A549 treated with Hydrocortisone at 1 μM for 4 hours (cell line): ENCODE measurements at places on chromosomes 3 and 15. TPM values are rescaled to one million over a fixed set of nuclear protein-coding genes. Genes with fewer than 3 reads are reported as not detected.

The CAMK2N2 gene
- 0.78 to 1.7 TPM (median 1.4 TPM) in 5 replicates for total RNA-seq

The PTX3 gene
- total RNA-seq: 0.78 to 1.8 TPM (median 1.4 TPM) in 5 replicates

The PARL gene
- 58.2 to 74.9 TPM (median 66.4 TPM) in 5 replicates for total RNA-seq

The ANKUB1 gene
- total RNA-seq: not detected in 5 replicates

The AMT gene
- total RNA-seq: 0.23 to 0.38 TPM (median 0.25 TPM) in 5 replicates

The UBA7 gene
- total RNA-seq: 0.23 to 0.85 TPM (median 0.54 TPM) in 5 replicates

The FBLN2 gene
- 1.8 to 3.3 TPM (median 2.5 TPM) in 5 replicates for total RNA-seq

The ETV5 gene
- total RNA-seq: 25.1 to 30.6 TPM (median 28.2 TPM) in 5 replicates

The CD86 gene
- 0.05 TPM in 1 of 5 replicates, not detected in the others for total RNA-seq

The NRROS gene
- 0.03 TPM in 1 of 5 replicates, not detected in the others for total RNA-seq

The ACAD11 gene
- total RNA-seq: 3.9 to 8.0 TPM (median 4.2 TPM) in 5 replicates

The CHCHD4 gene
- total RNA-seq: 36.9 to 40.2 TPM (median 38.4 TPM) in 5 replicates

The ANKDD1A gene
- 1.5 to 2.0 TPM (median 1.8 TPM) in 5 replicates for total RNA-seq

The LDHAL6B gene
- total RNA-seq: not detected in 5 replicates

The HIGD2B gene
- not detected in 5 replicates for total RNA-seq

The LRTM1 gene
- not detected in 5 replicates for total RNA-seq

The TRH gene
- total RNA-seq: not detected in 5 replicates

The SPATA16 gene
- total RNA-seq: not detected in 5 replicates
